Right ventricle myocardium inferior (tissue), 1 donor: ENCODE measurements at places on chromosomes 13 and 19. TPM values are rescaled to one million over a fixed set of nuclear protein-coding genes. Genes with fewer than 3 reads are reported as not detected.
A peak's percentile ranks its signal among the peaks of the same experiment; 100 is the strongest.

BORA gene
- total RNA-seq, result 0.62 TPM

FXYD3 gene
- 2.3 TPM for total RNA-seq

DNA sequence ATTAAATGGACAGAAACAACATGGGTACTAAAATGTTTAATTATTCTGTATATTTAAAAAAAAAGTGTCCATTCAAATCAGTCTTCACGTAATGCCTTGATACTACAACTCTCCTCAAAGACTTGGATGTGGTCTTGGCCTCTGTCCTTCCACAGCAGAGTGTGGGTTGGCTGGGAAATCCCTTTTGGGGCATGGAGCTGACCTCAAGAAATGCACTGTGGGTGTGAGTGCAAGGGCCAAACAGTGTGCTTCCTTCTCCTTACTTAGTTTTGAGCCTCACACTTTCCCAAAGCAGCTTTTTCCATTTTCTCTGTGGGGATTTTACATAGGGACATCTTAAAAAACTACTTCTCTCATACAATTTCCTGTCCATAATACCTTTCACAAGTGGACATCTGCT, 607.4 kb downstream of the EFNB2 start:
- no peak for DNase-seq

- no peak for DNase-seq
Observed at GRCh38 chr19:2212861-2213711, 23.0 kb downstream of the PLEKHJ1 start.

CALR3 gene
- not detected for total RNA-seq

PCDH20 gene
- 2.2 TPM for total RNA-seq

TGFBR3L gene
- total RNA-seq, result 7.2 TPM

TFPT gene
- total RNA-seq, result 13.4 TPM

DNA sequence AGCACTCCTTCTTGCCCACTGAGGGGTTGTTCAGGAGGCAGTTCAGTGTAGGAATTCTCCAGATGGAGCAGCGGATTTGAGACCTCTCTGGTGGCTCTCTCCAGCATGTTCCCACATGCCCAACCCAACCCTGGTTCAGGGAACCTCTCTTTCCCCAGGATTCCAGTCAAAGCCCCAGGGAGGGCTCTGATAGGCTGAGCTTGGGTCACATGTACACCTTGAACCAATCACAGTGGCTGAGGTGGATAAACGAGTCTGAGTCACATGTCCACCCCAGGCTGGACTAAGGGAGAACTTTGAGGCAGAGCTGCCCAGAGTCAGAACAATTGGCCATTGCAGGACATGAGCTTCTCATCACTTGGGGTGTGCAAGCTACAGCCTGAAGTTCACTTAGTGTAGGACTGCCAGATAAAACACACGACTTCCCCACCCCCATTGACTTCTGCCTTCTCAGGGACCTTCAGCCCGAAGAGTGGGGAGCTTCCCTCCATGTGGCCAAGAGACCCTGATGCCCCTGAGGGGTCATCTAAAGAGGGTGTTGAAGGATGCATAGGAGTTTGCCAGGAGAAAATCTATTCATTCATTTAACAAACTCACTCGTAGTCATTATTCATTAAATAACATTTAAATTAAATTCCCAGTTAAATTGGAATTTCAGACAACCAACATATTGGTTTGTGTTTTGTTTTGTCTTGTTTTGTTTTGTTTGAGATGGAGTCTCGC, 4.0 kb upstream of the MAST3 start:
- no peak for DNase-seq

DNA sequence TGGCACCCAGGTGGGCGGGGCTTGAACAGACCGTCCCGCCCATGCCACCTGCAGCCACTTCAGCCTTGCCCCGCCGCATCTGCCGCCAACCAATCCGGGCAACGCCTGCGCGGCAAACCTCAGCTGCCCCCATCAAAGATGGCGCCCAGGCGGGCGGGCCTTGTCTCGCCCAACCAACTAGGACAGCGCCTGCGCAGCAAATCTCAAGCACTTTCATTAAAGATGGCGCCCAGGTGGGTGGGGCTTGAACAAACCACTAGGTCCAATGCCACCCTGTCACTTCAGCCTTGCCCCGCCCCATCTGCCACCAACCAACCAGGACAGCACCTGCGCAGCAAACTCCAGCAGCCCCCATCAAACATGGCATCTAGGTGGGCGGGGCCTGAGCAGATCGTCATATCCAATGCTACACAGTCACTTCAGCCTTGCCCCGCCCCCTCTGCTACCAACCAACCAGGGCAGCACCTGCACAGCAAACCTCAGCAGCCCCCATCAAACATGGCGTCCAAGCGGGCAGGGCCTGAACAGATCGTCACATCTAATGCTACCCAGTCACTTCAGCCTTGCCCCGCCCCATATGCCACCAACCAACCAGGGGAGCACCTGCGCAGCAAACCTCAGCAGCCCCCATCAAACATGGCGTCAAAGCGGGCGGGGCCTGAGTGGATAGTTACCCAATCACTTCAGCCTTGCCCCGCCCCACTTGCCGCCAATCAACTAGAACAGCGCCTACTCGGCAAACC, 1.4 kb downstream of the PEG3 start:
- peak; percentile 96 for DNase-seq

DNA sequence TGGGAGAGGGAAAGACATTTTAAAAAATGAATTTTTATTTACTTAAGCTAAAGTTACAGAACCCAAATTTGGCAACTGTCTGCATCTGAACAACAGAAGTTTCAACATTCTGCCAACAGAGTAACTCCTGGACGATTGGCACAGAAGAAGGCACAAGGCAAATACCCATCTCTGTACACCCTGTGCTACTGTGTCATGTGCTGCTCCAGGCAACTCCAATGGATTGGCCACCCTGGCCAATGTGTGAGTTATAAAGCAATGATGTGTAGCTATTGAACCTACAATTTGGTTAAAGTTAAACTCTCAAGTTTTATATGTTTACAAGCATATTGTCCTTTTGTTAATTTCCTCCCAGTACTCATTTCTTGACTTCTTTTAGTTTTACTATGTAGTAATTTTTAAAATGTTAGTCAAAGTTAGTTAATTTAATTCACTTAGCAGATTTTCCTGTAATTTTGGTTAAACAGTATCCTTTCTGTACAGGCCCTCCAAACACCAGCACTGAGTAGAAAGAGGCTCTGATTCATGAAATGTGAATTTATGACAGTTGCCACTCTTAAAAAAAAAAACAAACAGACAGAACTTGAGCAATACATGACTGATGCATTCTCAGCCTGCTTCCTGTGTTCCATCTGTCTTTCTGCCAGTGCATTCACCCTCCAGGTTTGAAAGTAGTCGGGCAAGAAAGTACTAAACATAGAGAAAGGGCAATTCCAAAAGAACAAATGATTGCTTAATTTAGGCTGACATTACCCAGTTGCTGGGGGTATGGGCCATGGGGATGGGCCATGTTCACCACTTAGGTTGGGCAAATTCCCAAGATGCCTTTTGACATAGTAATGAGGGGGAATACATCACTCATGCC, 5.9 kb downstream of the STARD13 start:
- no peak for DNase-seq

ADM5 gene
- total RNA-seq, result 0.84 TPM

ZNF99 gene
- total RNA-seq, result 0.08 TPM

GRCh38 chr19:1025960-1026782, at the start of gene CNN2:
Gene CNN2 (plus strand): TSS chr19:1026608. CDS start chr19:1026662, 54 bp downstream.
- DNase-seq, result peak; percentile 94

DNA sequence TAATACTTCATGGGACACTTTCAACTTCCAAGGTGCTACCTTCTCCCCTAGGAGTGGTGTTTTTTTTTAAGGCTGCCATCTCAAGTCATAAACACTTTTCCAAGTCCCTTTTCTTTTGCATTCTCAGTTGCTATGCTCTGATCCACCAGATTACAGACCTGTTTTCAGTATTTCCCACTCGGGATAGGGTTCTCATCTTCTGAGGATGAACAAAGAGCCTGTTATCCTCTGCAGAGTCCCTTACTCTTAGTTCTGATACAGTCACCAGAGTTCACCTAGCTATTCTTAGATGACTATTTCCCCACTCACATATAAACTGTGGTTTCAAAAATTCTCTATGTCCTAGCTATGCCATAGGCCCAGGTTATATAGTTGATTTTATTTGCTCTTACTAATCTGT, 15.9 kb downstream of the ZDHHC20 start:
- no peak for DNase-seq

DNA sequence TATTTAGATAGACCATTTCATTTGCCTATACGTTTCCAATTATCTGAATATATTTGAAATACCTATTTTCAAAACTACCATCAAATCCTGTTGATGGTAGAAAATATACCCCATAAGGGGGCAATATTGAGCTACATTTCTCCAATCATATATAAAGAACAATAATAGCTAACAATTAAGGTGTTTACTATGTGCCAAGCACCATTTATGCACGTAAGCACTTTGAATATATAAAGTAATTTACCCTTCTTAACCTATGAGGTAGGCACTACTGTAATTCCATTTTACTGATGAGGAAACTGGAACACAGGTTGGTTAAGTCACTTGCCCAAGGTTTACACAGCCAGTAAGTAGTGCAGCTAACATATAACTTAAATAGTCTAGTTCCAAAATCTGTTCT, 79.2 kb downstream of the UBL3 start:
- no peak for DNase-seq

CGB3 gene
- not detected for total RNA-seq

TNNT1 gene
- total RNA-seq, result 66.0 TPM

LILRA1 gene
- total RNA-seq, result 0.92 TPM

DNA sequence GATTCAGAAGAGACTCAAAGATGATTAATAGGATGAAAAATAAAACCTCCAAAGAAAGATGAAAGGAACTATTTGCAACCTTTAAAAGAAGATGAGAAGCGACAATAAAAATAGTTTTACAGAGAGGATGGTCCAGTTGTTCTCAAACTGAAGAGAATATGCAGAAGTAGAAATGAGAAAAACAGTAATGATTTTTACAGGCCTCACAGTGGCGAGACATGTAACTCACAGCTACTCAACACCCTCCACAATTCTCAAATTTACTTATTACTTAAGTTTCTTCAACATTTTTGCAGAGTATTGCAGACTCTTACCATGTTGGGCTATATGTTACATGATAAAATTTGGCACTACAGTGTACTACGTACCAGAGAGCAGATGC, 20.8 kb downstream of the NUFIP1 start:
- DNase-seq, result no peak

MEF2B gene
- 1.4 TPM for total RNA-seq

- no peak for DNase-seq
Observed at GRCh38 chr13:50911081-50911631, 1.6 kb downstream of the RNASEH2B start.

OVOL3 gene
- not detected for total RNA-seq

STK11 gene
- total RNA-seq, result 49.9 TPM

GRCh38 chr19:2633693-2634075, 68.8 kb downstream of the GNG7 start:
- DNase-seq, result no peak

F7 gene
- total RNA-seq, result not detected

ZNF667 gene
- total RNA-seq, result 7.0 TPM

GRCh38 chr13:83232626-83233025, 649.6 kb downstream of the SLITRK1 start:
- DNase-seq, result no peak

DNA sequence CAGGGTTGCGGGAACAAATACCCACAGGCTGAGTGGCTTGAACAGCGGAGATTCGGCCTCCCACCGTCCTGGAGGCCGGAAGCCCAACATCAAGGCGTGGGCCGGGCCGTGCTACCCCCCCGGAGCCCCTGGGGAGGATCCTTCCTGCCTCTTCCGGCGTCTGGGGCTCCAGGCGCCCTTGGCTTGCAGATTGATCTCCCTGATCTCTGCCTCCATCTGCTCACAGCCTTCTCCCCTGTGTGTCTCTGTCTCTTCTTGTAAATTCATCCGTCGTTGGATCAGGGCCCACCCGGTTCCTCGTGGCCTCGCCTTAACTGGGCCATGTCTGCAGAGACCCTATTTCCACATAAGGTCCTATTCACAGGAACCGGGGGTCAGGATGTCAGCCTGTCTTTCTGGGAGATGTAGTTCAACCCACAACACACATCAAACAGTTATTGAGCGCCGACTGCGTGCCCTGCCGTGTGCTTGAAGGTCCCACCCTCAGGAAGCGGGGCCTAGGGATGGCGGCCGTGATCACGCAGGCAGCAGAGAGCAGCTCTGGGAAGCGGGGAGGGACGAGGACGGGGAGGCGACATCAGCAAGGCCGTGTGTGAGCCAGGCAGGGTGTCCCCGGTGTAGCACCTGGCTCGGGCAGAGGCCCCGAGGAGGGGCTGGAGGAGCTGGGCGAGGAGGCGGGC, 21.3 kb downstream of the HCN2 start:
- no peak for DNase-seq

- DNase-seq, result no peak
Observed at GRCh38 chr19:54014920-54015560, 23.6 kb downstream of the CACNG6 start.

DAND5 gene
- total RNA-seq, result 9.9 TPM

SMIM24 gene
- total RNA-seq, result not detected

GRCh38 chr19:35946203-35946602, 10.0 kb downstream of the LRFN3 start:
- DNase-seq, result no peak

GRCh38 chr19:42281146-42281826, 12.2 kb downstream of the CIC start:
- peak; percentile 83 for DNase-seq

CNN1 gene
- total RNA-seq, result 174 TPM

PGLYRP1 gene
- total RNA-seq, result 0.35 TPM

DNA sequence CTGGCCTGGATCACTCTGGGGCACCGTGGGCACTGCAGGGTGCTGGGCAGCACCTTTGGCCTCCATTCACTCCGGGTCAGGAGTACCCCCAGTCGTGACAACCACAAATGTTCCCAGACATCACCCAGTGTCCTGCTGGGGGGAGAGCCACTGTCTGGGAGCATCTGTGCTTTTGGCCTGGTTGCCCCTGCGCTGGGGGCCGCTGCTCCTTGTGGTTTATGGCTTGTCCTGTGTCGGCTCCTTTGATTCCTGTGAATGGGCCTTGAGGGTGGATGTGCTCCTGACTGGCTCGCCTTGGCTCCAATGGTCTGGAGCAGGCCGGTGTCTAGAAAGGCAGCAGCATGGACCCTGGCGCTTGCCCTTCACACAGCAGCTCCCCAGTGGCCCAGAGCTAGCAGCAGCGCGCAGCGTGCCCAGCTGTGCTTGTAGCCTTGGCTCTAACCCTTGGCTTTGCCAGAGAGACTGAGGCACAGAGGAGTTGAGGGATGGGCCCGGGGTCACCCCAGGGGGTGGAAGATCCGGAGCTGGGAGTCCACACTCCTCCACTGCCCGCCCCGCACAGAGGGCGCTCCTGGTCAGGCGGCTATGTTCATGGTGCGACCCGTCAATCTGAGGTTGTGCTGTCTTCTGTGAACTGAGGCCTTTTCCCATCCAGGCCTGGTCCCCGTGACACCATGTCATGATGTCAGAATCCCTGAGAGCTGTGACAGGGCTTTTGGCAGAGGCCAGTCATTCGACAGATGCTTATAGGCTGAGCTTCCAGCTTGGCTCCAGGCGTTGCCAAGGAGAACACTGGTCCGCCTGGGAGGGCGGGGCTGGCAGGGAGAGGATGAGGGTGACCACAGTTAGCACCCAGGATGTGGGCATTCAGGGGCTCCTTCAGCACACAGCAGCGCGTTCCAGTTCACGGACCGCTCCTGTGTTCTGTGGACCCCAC, 4.1 kb downstream of the DAZAP1 start:
- DNase-seq, result no peak

- no peak for DNase-seq
Observed at GRCh38 chr19:35596366-35596999, 10.5 kb downstream of the PMIS2 start.

SIGLEC10 gene
- total RNA-seq, result 1.1 TPM

LRCH1 gene
- 11.9 TPM for total RNA-seq
